ENCODE measurements at places on chromosomes 7 and 10.

GRCh38 chr10:127973791-127974311 is 66.9 kb downstream of the PTPRE start:
- peak; percentile 24 for DNase-seq

- no peak for DNase-seq
These were observed 217.5 kb downstream of the SFMBT2 start for GRCh38 chr10:7193369-7193768.

DNA sequence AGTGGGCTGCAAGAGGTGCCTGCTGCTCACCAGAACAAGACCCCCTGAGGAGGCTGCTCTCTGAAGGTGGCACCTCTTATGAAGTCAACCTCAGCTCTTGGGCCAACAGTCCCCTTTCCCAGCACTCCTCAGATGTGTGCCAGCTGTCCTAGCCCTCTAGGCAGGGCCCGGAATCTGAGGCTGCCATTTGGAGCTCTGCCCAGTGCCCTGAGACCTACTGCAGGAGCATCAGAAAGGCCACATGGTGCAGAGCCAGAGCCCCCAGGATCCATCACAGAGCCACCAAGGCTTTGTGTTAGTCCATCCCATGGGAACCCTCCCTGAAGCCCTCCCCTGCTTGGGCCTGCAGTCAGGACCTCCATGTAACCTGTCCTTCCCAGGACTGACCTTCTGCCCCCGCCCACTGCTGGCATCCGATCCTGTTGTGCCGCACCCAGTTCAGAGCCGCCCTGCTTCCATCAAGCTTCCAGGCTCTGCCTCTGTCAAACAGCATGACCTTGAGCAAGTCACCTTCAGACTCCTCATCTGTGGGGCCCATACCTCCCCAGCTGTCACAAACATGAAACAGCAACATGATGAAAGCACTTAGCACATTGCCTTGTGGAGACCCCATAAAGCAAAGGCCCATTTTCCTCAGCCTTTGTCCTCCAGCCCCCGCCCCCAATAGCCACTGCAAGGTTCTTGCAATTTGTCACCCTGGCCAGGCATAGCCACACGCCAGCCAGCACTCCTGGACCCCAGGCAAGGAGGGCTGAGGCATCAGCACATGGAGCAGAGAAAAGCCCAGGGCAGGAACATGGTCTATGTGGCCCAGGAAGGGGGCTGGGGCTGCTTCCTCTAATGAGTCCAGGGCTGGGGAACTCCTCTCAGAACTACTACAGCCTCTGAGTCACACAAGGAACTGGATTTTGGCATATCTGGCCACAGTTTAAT is 51.7 kb downstream of the GRID1 start:
- DNase-seq, result no peak

- DNase-seq, result no peak
These were observed 21.9 kb downstream of the CHRM2 start for GRCh38 chr7:136890399-136890798.

GRCh38 chr10:48494073-48494472 is 110.8 kb downstream of the ARHGAP22 start:
- DNase-seq, result no peak

DNA sequence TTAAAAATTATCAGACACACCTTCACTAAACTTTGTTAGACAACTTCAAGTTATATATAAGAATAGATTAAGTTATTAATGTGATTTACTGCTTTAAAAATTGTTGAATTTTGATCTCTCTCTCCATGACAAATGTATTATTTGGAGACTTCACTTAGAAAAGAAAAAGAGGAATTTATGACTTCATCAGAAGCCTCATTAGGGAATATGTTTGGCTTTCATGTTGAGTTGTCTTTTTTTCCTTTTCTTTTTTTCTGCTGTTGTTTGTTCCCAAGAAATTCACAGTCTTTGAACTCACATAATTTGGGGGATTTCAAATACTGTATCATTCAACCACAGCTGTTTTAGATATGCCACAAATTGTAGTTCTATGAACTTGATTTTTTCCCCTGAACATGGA is 149.5 kb downstream of the PPP1R9A start:
- DNase-seq, result no peak

DNA sequence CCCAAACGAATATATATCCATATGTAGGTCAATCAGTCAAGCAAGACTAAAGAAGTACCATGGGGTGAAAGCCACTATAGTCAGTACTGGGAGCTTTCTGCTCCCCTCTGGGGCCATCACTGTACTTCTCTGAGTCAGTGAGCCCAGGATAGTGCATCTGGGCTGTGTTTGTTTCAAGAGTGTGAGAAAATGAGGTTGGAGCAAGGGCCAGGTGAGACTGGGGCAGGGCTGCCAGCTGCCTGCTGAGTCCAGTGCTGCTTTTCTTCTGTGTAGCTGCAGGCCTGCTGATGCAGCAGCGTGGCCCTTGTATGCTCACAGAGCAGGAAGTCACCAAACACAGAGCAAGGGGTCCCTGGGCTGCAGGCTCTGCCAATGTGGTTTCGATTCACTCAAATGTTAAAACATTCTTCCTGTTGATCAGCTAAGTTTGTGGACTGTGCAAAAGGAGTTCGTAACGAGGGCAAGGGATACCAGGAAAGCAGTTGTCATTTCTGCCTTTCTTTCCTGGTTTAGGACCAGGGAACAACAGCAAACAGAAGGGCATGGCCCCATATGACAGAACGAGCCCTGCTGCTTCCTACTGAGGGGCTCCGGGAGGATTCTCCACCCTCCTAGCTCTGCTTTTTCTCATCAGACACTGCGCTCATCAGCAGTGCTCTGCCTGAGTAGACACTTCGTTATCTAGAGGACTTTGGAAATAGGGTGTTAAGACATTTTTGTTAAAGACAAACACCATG is 65.4 kb upstream of the TNS3 start:
- no peak for DNase-seq

GRCh38 chr7:28748933-28749584 is 209.1 kb downstream of the TRIL start:
- DNase-seq, result peak; percentile 22

GRCh38 chr7:54897891-54898290 is 120.9 kb upstream of the EGFR start:
- DNase-seq, result no peak

DNA sequence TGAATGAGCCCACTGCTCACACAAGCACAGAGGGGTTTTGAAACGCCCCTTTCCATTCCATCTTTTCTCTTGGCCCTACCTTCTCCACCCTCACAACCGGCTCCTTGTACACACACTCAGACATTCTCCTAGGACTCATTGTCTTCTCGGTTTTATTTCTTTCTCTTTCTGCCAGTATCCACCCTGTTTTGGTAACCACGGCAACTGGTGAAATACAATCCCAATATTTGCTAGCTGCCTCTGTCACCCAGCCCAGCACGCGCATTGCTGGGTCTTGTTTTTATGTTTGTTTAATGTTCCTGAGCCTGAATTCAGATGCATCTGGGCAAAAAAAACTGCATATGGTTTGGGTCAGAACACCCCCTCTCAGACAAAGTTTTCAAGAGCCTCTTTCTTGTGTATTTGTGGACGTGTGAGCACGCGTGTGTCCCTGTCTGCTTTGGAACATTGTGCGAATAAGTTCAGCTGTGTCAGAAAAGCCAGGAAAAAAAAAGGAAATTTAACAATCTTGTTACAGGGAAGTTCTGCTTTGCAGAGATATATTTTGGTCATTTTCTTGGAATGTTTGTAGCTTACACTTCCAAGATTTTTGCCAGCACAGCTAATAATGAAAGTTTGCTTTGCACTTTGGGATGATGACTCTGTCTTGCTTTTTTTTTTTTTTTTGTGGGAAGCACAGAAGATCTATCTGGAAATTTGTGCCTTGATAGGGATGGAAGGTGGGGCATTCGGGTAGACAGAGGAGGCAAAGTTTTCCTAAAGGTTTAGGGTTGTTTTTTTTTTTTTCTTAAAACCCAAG is 225.9 kb downstream of the TRIL start:
- peak; percentile 40 for DNase-seq
